ENCODE measurements at places on chromosomes 11 and 22. TPM values are rescaled to one million over a fixed set of nuclear protein-coding genes. Genes with fewer than 3 reads are reported as not detected.
A peak's percentile ranks its signal among the peaks of the same experiment; 100 is the strongest.

KREMEN1 gene
- 39.2 TPM for total RNA-seq

GRCh38 chr11:18608376-18608775 is 8.8 kb downstream of the MISFA start:
- H3K4me1 ChIP-seq = no peaks in the 10 kb centered on the region
- H3K27ac ChIP-seq = no peak overlapping the region
- DNase-seq = no peak
- H3K36me3 ChIP-seq = no peaks in the 10 kb centered on the region
- no peak overlapping the region for H3K4me3 ChIP-seq
- no peaks in the 10 kb centered on the region for H3K27me3 ChIP-seq

- peaks cover 7% of the 10 kb centered on the region for H3K4me1 ChIP-seq
- no peaks in the 10 kb centered on the region for H3K36me3 ChIP-seq
- H3K4me3 ChIP-seq = no peak overlapping the region
- H3K27me3 ChIP-seq = no peaks in the 10 kb centered on the region
- DNase-seq = no peak
Measured at GRCh38 chr11:62108971-62109404, 14.8 kb upstream of the INCENP start.

TRIM49 gene
- not detected for total RNA-seq

WT1 gene
- 0.55 TPM for total RNA-seq

DNA sequence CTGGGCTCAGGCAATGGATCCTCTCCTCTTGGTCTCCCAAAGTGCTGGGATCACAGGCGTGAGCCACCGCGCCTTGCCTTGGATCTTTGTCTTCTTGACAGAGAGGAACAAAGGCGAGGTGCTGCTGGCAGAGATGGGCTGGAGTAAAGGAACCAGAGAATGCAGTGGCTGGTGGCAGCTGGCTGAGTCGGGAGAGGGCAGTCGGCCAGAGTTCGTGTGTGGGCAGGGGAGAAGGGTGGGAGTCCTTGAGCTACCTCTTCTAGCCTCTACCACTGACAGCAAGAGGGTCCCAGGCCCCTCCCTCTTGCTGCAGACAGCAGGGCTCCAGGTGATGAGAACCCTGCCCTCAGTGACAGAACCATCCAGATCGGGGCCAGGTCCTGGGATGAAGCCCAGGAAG is 86.2 kb upstream of the LINC01488 start:
- H3K36me3 ChIP-seq = no peaks in the 10 kb centered on the region
- H3K4me3 ChIP-seq = no peak overlapping the region
- no peak for DNase-seq
- no peak overlapping the region for H3K27ac ChIP-seq

DNA sequence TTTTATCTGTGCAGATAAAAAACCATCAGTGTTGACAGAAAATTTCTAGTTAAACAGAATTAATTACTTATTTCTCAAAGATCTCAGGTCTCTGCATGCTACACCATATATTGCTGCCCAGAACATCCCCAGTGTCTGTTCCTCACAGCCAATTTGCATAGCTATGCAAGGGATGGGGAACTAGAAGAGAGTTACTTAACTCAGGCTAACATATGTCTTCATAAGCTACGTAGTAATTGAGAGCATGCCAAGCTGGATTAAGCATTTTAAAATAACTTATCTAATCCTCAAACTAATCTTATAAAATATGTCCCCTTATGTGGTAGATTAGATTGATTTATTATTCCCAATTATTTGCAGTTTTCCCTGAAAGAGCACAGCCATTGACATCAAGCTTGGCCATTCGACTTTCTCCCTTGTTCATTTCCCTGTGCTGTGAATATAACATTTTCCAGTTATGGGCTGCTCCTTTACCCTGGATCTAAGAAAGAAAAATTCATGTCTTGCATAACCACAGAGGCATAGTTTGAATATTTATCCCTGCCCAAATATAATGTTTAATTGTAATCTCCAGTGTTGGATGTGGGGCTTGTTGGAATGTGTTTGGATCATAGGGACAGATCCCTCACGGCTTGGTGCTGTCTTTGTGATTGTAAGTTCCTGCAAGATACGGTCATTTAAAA is 69.1 kb downstream of the C11orf87 start:
- no peaks in the 10 kb centered on the region for H3K27me3 ChIP-seq
- H3K36me3 ChIP-seq = no peaks in the 10 kb centered on the region

DNA sequence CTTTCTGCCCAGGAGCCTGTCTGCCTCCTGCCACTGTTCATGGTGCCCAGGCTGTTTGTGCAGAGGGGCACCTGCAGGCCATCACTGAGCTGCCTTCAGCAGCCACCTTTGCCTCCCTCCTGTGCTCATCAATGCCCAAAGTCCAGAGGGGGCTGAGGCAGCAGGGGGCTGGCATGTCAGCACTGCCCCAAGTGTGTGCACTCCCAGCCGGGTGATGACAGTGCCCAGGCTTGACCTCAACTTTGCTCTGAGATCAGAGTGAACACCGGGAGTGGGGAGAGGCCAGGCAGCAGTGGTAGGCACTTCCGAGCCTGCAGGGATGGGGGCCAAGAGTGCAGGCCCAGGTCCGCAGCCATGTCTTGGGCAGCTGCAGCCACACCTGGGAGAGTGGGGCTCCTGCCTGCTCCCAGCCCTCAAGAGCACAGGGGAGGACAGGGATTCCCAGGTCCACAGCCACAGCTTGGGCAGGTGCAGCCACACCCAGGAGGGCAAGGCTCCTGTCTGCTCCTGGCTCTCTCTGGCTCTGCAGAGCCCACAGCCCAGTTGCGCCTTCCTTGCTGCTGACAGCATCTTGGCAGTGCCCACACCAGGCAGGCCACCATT is 15.2 kb downstream of the SAA4 start:
- no peaks in the 10 kb centered on the region for H3K27me3 ChIP-seq
- DNase-seq = no peak
- H3K36me3 ChIP-seq = no peaks in the 10 kb centered on the region
- no peak overlapping the region for H3K4me3 ChIP-seq
- no peak overlapping the region for H3K27ac ChIP-seq
- no peaks in the 10 kb centered on the region for H3K4me1 ChIP-seq

GRCh38 chr11:63666874-63667273 is 4.3 kb downstream of the ATL3 start:
- no peak for DNase-seq
- H3K4me1 ChIP-seq = peaks cover 18% of the 10 kb centered on the region
- H3K36me3 ChIP-seq = no peaks in the 10 kb centered on the region
- H3K27ac ChIP-seq = peak overlapping the region; percentile 12
- no peaks in the 10 kb centered on the region for H3K27me3 ChIP-seq

DNA sequence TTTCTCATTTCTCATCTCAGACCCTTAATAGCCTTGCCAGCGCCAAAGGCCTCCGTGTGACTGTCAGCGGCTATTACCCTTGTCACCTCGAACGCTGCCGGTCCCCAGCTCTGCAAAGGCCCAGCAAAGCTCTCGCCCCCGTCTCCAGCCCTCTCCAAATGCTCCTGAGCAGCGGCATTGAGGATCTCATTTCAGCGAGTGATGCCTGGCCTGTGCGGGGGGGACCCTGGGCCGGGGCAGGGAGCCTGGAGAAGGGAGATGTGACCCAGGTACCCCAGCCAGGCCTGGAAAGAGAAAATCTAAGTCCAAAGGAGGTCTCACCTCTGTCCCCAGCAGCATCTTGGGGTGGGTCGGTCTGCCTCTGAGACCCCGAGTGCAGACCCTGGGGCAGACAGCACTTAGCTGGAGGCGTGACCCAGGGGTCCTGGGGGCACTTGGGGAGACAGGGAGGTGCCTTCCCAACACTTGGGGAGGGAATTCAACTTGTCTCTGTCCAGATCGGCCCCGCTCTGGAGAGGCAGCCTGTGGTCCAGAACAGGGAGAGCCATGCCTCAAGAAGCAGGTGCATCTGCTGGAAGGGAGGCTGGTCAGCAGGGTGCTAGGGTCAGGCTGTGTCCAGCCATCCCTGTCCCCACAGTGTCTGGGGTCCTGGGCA is 521.3 kb downstream of the TBC1D22A start:
- H3K4me1 ChIP-seq = no peaks in the 10 kb centered on the region
- no peaks in the 10 kb centered on the region for H3K27me3 ChIP-seq
- no peaks in the 10 kb centered on the region for H3K36me3 ChIP-seq

DNA sequence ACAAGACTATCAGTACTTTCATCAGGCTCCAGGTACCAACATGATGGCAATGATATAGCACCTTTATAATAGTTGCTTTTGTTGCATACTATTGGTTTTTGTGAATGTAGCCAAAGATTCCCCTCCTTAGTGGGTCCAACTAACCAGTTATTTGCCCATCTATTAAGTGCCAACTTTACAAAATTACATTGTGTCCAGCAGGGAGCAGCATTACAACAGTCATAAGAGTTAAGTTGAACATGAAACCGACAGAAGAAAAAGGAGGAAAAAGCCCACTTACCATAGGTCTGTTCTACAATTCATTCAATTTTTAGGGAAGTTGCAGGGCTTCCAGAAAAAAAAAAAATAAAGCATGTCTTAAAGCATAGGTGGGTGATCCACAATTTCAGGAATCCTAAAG is 21.6 kb downstream of the IMMP1L start:
- H3K4me3 ChIP-seq = no peak overlapping the region
- no peak overlapping the region for H3K27ac ChIP-seq
- H3K27me3 ChIP-seq = no peaks in the 10 kb centered on the region
- no peaks in the 10 kb centered on the region for H3K36me3 ChIP-seq
- DNase-seq = no peak
- no peaks in the 10 kb centered on the region for H3K4me1 ChIP-seq

BAIAP2L2 gene
- total RNA-seq = 337 TPM

OR8B8 gene
- not detected for total RNA-seq

- DNase-seq = no peak
- no peaks in the 10 kb centered on the region for H3K27me3 ChIP-seq
- H3K4me1 ChIP-seq = no peaks in the 10 kb centered on the region
- no peaks in the 10 kb centered on the region for H3K36me3 ChIP-seq
Measured at GRCh38 chr11:20522536-20522935, 76.9 kb upstream of the SLC6A5 start.

- no peaks in the 10 kb centered on the region for H3K36me3 ChIP-seq
- H3K4me3 ChIP-seq = no peak overlapping the region
- H3K27ac ChIP-seq = no peak overlapping the region
- no peaks in the 10 kb centered on the region for H3K27me3 ChIP-seq
Measured at GRCh38 chr11:84234462-84235202, 948.5 kb upstream of the CCDC90B start.

DNA sequence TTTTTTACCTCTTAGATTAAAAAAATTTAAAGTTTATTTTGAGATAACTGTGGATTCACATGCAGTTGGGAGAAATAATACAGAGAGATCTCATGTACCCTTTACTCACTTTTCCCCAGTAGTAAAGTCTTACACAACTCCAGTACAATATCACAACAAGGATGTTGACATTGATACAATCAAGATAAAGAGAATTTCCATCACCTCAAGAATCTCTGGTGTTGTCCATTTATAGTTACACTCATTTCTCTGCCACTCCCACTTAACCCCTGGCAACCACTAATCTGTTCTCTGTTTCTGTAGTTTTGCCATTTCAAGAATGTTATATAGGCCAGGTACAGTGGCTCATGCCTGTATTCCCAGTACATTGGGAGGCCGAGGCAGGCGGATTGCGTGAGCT is 10.5 kb upstream of the ZBED5 start:
- no peaks in the 10 kb centered on the region for H3K4me1 ChIP-seq
- no peaks in the 10 kb centered on the region for H3K27me3 ChIP-seq
- H3K27ac ChIP-seq = no peak overlapping the region
- H3K4me3 ChIP-seq = no peak overlapping the region

LMO2 gene
- total RNA-seq = 4.0 TPM

DNA sequence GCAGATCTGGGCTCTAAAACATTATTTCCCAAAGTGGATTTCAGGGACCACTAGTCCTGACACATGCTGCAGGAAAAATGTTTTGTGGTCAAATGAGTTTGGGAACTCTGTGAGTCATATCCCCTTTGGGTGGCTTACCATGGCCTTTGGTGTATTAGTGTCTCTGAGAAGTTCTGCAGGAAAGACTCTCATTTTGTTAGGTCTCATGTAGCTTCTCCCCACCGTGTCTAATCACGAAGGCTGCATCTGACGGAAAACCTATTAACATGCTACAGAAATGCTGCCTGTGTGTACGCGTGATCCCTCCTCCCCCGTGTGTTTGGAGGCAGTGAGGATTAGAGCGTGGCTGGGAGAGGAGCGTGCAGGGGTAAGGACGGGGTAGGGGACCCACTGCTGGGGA is 191.7 kb downstream of the ST3GAL4 start:
- H3K4me3 ChIP-seq = no peak overlapping the region
- DNase-seq = no peak
- H3K27ac ChIP-seq = no peak overlapping the region

GNAZ gene
- 14.7 TPM for total RNA-seq

- peaks cover 77% of the 10 kb centered on the region for H3K36me3 ChIP-seq
- H3K4me1 ChIP-seq = no peaks in the 10 kb centered on the region
- no peaks in the 10 kb centered on the region for H3K27me3 ChIP-seq
- H3K27ac ChIP-seq = no peak overlapping the region
- H3K4me3 ChIP-seq = no peak overlapping the region
Measured at GRCh38 chr22:41659941-41660340, 28.7 kb downstream of the SNU13 start.

KDM4D gene
- total RNA-seq = 0.32 TPM

GRCh38 chr22:44659140-44659539 is 42.9 kb upstream of the PRR5 start:
- peak overlapping the region; percentile 64 for H3K27ac ChIP-seq
- H3K4me1 ChIP-seq = peaks cover 8% of the 10 kb centered on the region
- H3K36me3 ChIP-seq = no peaks in the 10 kb centered on the region

MB gene
- total RNA-seq = 37.0 TPM

C11orf91 gene
- not detected for total RNA-seq

SSTR3 gene
- total RNA-seq = not detected

DNA sequence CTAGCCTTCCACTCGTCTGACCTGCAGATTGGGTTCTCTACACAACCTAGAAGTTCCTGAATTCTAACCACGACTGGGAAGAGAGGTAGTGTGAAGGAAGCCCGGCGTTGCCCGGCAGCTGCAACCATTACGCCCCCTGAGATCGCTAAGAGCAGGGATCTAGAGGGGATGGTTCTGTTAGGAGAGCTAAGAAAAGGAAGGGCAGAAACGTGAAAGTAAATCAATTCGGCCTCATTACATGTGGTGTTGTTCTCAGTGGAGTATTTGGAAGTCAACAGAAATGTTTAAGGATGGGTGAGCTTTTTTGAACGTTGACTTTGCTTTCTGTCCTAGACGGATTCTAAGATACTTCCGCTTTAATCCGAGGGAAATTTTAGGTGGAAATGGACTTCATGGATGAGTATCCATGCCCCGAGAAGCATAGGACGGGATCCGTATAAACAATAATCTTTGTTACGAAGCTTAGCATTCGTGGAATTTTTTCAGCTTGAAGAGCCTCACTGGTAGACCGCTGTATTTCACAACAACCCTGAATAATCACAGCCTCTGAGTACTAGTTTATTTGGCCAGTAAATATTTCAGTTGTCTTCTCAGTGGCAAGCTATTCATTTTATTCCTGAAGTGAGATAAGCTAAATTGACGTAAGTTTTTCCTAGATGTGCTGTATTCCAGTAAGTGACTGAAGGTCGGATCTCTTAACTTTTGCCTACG is 629 bp downstream of the ATP5MG start:
- H3K36me3 ChIP-seq = peaks cover under 1% of the 10 kb centered on the region
- DNase-seq = no peak
- peak overlapping the region; percentile 95 for H3K27ac ChIP-seq

GRCh38 chr22:17104336-17104935 is 16.7 kb downstream of the TMEM121B start:
- H3K4me1 ChIP-seq = no peaks in the 10 kb centered on the region
- no peaks in the 10 kb centered on the region for H3K27me3 ChIP-seq
- no peak for DNase-seq
- H3K36me3 ChIP-seq = no peaks in the 10 kb centered on the region

CYP2D6 gene
- total RNA-seq = 1.2 TPM

CHRDL2 gene
- 2.2 TPM for total RNA-seq

KLHDC7B gene
- 1.5 TPM for total RNA-seq
